ENCODE measurements at places on chromosomes 16 and 17.

GRCh38 chr17:48530208-48530886 is 464 bp downstream of the HOXB1 start:
- no peak for DNase-seq

DNA sequence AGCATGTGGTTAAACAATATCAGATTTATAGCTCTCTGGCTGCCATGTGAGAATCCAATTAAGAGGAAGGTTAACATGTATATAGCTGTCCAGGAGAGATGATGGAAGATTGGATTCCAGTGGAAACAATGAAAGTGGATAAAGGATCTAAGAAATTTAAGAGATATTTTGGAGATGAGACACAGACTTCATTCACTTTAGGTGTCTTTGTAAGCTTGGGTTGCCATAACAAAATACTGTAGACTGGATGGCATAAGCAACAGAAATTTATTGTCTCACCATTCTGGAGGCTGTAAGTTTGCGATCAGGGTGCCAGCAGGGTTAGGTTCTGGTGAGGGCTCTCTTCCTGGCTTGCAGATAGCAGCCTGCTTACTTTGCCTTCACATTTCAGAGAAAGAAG is 155.9 kb upstream of the MYOCD start:
- DNase-seq: no peak

DNA sequence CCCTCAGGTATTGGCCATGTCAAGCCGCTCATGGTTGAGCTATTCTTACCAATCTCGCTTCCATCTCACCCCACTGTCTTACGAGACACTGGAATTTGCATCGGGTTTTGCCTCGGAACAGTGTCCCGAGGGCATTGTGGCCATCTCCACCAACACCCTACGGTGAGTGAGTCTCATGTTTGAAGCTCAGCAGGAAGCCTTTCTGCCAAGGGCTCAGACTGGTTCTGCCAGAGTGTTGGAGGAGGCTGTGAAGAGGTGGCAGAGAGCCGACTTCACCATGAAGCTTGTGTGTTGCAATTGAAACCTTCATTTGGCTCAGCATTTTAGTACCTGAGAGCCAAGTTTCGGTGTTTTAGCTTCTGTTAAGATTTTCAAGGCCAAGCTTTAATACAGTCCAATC is 38.0 kb downstream of the SF3B3 start:
- no peak for DNase-seq

GRCh38 chr16:81560979-81561657 is 116.5 kb downstream of the CMIP start:
- DNase-seq: no peak

DNA sequence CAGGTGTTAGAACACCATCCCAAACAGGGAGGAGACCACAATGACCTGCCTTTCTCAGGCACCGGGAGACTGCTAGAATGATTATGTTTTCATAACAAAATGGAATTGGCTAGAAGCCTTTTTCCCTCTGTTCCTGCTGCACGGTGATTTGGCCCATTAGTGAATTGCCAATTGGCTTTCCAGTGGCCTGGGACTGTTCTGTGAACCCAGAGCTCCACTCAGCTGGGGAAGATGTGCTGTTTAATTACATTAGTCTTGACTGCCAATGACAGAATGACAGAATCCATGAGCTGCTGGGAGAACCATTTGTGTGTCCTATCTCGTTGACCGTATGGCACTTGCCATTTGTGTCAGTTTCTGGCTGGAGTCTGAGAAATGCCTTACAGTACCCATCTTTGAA is 242.9 kb downstream of the CDH11 start:
- no peak for DNase-seq

- DNase-seq: no peak
Observed at GRCh38 chr17:55200904-55201303, 63.9 kb upstream of the HLF start.

DNA sequence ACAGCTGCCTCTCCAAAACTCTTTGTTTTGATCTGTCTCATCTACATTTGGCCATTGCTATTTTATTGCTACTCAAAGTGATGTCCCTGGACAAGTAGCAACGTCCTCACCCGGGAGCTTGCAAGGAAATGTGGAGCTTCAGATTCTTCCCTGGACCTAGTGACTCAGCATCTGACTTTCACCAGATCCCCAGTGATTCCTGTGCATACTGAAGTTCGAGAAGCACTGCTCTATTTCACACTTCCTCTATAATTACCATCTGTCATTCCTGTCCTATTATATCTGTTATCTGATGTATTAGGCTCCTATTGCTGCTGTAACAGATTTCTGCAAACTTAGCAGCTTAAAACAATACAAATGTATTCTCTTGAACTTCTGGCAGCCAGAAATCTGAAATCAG is 28.5 kb upstream of the VAT1L start:
- DNase-seq: no peak

GRCh38 chr17:8859027-8859803 is 8.3 kb downstream of the PIK3R6 start:
- no peak for DNase-seq

- no peak for DNase-seq
Observed at GRCh38 chr17:73706858-73707257, 62.6 kb upstream of the SDK2 start.

GRCh38 chr16:88144028-88144511 is 192.8 kb downstream of the BANP start:
- DNase-seq: no peak

- no peak for DNase-seq
Observed at GRCh38 chr16:22677024-22677830, 136.7 kb upstream of the HS3ST2 start.

DNA sequence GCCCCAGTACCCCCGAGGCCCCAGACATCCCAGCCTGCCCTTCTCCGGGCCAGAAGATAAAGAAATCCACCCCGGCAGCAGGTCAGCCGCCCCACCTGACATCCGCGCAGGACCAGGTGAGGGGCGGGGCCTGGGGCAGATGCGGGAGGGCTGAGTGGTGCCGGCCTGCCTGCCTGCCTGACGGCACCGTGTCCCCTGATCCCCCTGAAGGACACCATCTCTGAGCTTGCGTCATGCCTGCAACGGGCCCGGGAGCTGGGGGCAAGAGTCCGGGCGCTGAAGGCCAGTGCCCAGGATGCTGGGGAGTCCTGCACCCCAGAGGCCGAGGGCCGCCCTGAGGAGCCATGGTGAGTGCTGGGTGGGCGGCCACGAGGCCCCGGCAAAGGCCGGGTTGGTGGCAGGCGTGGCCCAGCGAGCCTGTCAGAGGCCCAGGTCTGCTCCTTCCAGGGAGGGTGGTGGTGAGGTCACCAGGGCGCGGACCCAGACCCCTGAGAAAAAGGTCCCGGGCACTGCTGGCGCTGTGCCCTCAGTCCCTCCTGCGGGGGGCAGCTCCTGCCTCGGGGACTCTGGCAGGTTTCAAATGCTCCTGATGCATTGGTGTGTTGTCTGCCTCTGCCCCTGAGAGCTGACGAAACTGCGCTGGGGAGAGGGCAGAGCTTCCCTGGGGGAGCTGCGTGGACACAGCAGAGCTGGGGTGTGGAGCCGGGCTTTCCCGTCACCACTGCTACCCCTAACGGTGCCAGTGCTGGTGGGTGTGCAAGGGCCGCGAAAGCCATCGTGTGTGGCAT is 1.2 kb downstream of the CDT1 start:
- no peak for DNase-seq

DNA sequence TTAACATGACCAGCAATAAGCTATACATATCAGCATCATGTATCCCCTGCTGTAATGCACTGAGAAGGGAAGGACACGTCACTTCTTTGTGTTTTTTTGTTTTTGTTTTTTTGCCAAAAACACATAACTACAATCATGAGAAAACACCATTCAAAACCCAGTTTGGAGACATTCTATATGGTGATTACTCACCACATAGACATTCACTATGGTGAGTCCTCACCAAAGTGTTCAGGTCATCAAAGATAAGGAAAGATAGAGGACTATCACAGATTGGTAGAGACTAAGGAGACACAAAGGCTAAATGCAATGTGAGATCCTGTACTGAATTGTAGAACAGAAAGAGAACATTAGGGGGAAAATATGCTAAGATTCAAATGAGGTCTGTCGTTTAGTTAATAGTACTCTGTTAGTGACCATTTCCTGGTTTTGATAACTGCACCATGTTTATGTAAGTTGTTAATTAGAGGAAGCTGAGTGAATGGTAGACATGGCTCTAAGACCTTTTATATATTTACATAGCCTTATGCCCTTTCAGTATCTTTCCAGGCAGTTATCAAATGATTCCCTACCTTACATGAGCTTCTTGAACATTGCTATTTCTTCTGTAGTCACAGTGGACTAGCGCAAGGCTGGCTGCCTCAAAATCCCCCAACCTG is 46.6 kb downstream of the PIK3R5 start:
- no peak for DNase-seq

- DNase-seq: peak; percentile 94
Observed at GRCh38 chr16:88803264-88803987, at the start of gene CDT1. CDT1 (plus strand) TSS chr16:88803789; CDS start chr16:88803832, 43 bp downstream.

DNA sequence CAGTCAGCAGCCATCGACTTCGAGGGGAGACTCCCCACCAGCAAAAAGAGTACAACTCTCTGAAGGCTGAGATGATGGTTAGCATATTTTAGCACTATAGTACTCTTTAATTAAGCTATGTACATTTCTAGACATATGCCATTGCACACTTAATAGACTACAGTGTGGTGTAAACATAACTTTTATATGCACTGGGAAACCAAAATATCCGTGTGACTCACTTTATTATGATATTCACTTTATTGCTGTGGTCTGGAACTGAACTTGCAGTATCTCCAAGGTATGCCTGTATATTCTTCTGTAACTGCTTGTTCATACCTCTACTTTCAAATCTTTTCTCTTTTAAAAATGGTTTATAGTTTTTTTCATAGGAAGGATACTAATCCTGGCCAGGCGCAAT is 11.0 kb upstream of the NXPH3 start:
- DNase-seq: no peak

DNA sequence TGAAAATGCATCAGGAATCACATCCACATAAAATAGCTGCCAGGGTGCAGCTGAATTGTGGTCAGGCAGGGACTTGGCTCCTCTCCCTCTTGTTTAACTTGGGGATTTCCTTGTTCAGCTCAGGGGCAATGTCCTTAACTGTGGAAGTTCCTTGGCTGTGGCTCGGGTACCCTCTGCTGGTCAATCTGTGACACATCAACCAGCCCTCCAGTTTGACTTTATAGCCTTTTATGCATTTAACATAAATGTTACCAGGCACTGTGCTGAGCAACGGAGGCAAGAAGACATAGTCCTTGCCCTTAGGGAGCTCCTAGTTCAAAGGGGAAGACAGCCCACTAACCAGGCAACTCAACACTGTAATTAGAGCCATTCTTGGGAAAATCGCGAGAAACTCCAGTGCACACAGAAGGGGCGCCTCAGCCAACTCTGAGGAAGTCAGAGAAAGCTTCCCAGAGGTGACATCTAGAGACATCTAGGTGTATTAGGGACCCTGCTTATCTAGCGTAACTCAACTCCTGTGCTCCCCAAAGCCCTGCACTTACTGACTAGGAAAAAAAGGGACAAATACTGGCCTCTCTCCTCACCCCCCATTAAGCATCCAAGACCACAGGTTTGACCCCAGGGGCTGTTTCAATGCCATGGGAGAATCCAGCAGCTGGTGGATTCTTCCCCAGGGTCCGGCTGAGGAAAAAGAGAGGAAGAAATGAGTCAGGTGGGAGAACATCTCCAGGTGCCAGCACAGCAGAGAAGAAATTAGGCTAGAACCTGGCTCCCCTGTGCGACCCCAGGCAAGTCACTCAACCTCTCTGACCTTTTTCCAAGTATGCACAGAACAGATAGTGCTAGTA is 17.3 kb upstream of the EEF2K start:
- DNase-seq: no peak

DNA sequence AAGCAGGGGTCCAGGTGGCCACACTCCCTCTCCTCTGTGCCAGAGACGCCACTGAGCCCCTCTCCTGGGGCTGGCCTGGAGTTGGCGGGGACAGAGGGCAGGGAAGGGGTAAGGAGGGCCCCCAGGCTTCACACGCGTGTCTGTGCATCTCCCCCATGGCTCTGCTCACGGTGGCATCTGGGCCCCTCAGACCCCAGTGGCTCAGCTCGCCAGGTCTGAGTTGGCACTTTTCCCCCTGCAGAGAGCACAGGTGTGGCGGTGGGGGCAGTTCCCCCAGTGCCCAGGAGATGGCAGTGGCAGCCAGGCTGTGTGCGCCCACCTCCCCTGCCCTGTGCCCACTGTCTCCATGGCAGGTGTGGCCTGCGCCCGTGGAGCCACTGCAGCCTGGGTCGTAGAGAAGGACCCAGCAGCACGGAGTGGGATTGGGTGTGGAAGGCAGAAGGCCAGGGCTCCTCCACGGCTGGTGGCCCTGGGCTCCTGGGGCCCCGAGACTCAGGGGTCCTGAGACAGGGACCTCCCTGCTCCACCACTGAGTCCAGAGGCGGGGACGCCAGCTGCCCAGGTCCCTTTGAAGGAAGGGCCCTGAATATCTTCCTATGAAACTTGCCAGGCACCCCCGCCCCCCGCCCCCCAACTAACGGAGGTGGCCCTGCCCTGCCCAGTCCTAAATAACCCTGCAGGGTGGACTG is 4.3 kb upstream of the APRT start:
- no peak for DNase-seq

GRCh38 chr17:1997289-1997926 is 27.7 kb downstream of the RTN4RL1 start:
- DNase-seq: no peak

GRCh38 chr17:58344047-58344790 is 7.8 kb downstream of the SUPT4H1 start:
- DNase-seq: no peak

DNA sequence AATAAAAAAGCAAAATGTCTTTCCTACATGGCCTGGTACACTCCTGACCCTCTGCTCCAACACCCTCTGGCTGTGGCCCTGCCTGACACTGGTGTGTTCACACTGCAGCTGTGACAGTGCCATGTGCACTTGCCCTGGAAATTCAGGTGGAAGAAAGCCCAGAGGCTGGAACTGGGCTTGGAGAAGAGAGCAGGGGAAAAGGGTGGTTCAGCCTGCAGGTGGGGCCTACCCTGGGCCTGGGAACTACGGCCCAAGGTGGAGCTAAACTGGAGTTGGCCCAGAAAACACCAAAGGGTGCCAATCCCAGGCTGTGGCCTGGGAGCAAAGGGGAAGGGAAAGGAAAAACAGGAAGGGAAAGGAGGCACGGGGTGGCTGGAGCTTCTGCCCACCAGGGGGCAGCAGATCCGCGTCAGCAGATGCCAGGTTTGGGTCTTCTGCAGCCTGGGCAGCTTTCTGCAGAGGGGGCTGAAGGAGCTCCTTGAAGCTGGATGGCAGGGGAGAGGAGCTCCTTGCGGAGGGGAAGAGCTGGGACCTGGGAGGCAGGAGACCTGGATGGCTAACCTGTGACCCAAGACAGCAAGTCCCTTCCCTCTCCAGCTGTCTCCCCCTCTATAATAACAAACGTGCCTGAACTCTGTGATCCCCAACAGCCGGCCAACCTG is 15.4 kb upstream of the CTCF start:
- no peak for DNase-seq

- DNase-seq: peak; percentile 88
Observed at GRCh38 chr17:80220054-80220735, at the start of the genes SGSH and SLC26A11. SGSH (minus strand) TSS chr17:80220333; CDS start chr17:80220313, 20 bp downstream. SLC26A11 (plus strand) TSS chr17:80220427; CDS start chr17:80221561, 1,134 bp downstream.

- DNase-seq: no peak
Observed at GRCh38 chr16:3097266-3097665, 1.8 kb downstream of the ZSCAN10 start.

- DNase-seq: no peak
Observed at GRCh38 chr16:526181-527014, 1.1 kb upstream of the CAPN15 start.

GRCh38 chr17:45784741-45785479 is 790 bp downstream of the CRHR1 start:
- no peak for DNase-seq

GRCh38 chr17:8146381-8147140 is 5.6 kb downstream of the PER1 start:
- DNase-seq: no peak

- no peak for DNase-seq
Observed at GRCh38 chr16:14291286-14291685, 220.2 kb downstream of the MRTFB start.

- DNase-seq: peak; percentile 76
Observed at GRCh38 chr17:58391302-58391984, 25.9 kb downstream of the RNF43 start.

Measured in type B pancreatic cell (in vitro differentiated cells).